ENCODE measurements at places on chromosomes 6 and 20.

- DNase-seq, result no peak
Observed at GRCh38 chr6:134245706-134246105, 72.2 kb downstream of the SGK1 start.

DNA sequence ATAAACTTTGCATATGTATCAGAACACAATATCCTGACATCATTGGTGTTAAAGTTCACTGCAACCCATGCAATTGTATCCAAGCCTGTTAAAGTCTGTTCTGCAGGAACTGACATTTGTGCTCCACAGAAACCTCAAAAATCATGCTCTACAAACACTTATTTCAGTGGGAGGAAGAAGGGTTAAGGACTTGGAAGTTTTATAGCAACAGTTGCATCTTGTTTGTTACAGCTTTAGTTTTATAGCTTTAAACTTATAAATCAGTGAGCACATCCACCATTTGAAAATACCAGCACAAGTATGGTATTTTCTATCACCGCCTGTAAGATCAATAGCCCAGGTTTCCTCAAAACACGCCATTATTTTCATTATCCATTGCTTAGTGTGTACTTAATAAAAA, 884 bp downstream of the ECT2L start:
- DNase-seq, result no peak

- no peak for DNase-seq
Observed at GRCh38 chr6:15977050-15977449, 151.8 kb upstream of the MYLIP start.

GRCh38 chr20:63294536-63294900, 1.5 kb downstream of the COL20A1 start:
- DNase-seq, result no peak

DNA sequence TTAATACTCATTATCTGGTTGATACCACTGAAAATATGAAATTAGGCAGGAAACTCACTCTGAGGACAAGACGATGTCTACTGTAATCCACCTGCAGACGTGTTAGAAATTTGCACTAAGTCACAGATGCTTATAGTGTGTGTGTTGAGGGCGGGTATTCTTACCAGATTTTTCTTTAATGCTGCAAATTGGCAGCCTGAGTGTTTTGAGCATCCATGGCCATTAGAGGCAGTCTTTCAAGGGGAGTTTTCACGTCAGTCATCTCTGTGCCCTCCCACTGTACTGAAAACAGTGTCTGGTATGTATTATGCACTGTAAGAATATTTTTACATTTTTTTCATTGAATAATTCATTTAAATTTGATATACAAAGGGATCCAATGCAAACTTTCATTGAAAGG, 266.5 kb upstream of the QKI start:
- no peak for DNase-seq

GRCh38 chr6:29763491-29764289, 40.5 kb downstream of the HLA-F start:
- no peak for DNase-seq

GRCh38 chr20:7361931-7362330, 578.3 kb downstream of the HAO1 start:
- DNase-seq, result no peak

- DNase-seq, result no peak
Observed at GRCh38 chr6:167450626-167451025, 125.7 kb downstream of the TTLL2 start.

- no peak for DNase-seq
Observed at GRCh38 chr6:6332811-6333244, 12.4 kb upstream of the F13A1 start.

- no peak for DNase-seq
Observed at GRCh38 chr6:136058852-136059251, 191.3 kb downstream of the MTFR2 start.

GRCh38 chr6:2351807-2352431, 106.5 kb upstream of the GMDS start:
- no peak for DNase-seq

DNA sequence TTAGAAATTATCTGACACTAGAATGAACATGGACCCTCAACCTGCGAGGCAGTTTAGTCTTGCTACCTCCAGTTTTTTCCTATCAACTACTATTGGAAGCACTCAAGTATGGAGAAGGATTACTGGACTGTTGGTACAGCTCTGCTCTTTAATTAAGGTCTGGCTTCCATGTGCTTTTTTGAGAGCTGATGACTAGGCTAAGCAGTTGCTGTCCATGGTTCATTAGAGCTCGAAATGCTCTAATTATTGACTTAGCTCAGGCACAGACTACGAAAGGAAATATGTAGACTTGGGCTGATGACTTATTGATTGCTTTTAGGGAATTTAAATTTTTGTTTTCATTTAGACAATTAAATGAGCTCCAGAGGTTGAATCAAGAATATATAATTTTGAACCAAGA, 1281.6 kb downstream of the HACE1 start:
- no peak for DNase-seq

- DNase-seq, result no peak
Observed at GRCh38 chr6:143845033-143845432, 1.9 kb downstream of the LTV1 start.

DNA sequence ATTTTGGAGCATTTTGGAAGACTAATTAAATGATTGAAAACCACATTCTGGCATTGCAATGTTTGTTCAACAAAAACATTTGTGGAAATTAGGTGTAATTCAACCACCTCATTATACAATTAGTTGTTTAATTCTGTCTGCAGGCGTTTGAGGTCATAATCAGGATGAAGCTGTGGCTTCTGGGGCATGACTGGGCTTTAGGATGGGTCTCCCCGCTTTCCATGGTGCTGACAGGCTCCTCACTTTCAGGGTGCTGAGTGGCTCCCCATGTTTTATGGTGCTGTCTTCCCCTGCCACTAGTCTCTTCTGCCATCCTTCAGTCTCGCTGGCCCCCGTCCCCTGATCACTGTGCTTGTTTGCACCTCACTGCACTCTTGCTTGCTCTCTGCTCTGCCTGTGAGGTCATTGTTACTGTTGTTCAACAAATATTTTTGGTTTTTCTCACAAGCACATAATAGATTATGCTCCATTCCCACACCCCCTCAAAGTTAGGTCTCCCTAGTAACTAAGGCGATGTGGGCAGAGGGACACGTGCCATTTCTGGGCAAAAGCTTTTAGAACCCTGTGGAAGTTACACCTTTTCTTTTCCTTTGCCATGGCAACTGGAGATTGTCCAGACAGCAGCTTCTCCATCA, 25.4 kb upstream of the ZNF831 start:
- DNase-seq, result no peak
